ENCODE measurements at places on chromosomes 5 and 9.

DNA sequence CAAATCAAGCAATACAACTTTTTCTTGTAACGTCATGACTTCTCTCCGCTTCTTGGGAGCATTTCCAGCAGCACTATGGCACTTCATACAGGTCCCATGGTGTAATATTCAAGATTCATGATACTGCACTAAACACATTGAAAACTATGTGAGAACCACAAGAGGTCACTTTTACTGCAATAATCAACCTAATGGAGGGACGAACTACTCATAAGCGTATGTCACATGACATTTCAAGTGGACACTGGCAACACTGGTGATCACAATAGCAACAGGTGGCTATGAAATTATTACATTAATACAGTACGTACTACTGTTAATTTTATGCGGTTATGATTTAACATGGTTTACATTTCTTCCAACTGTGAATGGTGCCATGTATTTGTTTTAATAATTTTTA lies 78.6 kb upstream of the TBC1D9B start:
- DNase-seq: no peak

- DNase-seq: no peak
Measured at GRCh38 chr5:9947944-9948343, 301.7 kb downstream of the ATPSCKMT start.

- no peak for DNase-seq
Measured at GRCh38 chr5:166341740-166342337, 1949.6 kb upstream of the WWC1 start.

- DNase-seq: no peak
Measured at GRCh38 chr5:39624890-39625289, 200.1 kb upstream of the DAB2 start.

- no peak for DNase-seq
Measured at GRCh38 chr9:122033775-122034373, 59.2 kb downstream of the TTLL11 start.

GRCh38 chr5:157166214-157167213 lies at the start of gene GARIN3:
Gene GARIN3 (minus strand): TSS chr5:157166264. CDS start chr5:157166168, 96 bp downstream.
- no peak for DNase-seq

- no peak for DNase-seq
Measured at GRCh38 chr9:134517069-134517680, 124.4 kb upstream of the COL5A1 start.

GRCh38 chr9:115164511-115164974 lies 46.6 kb upstream of the TNC start:
- DNase-seq: no peak

DNA sequence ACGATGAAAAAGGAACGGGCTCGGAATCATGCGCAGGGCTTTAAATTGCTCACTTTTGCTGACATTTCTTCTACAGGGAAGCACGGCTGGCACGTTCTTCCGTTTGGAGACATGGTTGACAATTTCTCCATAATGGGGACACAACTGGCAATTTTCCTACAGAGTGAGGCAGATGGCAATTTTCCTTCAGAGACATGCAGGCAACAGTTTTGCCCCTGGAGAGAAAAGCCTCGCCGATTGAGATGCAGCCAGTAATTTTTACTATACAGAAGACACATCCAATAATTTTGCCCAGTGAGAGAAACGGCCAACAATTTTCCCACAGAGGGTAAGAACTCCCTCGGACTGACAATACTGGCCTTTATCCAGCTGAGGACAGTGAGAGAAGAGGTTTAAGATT lies 90.9 kb upstream of the GPR151 start:
- no peak for DNase-seq

DNA sequence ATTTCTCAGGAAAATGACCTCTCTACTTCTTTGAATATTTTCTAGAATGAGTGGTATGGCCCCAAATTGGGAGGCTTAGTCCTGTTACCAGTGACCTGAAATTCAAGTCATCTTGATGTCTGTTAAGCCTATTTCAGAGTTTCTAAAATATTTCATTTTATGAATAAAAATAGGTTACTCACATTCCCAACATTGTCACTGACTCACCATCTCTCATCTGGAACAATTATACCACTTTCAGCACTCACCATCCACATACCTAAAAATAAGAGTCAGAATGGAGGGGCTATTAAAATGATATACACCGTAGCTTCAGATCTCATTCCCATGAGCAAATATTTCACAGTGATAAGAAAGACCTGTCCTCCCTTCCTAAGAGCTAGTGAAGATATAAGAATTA lies 71.8 kb downstream of the KIAA1958 start:
- no peak for DNase-seq

DNA sequence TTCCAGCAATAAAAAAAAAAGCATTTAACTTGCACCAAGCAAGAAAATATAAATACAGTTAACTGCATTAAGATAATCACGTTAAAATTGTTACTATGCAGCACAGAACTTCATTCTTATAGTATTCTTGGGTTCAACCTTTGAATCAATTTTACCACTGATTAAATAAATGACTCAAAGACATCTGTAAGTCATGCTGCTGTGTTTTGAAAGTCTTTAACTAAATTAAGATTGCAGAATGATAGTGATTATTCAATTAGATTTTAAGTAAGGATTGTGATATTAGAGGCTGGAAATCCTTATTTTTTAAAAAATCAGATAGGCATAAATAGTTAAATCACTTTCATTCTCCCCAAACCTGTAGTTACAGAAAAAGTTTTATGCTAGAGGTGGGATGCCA lies 116.4 kb downstream of the SCAMP1 start:
- DNase-seq: no peak

GRCh38 chr5:175325681-175326080 lies 118.3 kb downstream of the DRD1 start:
- DNase-seq: no peak

DNA sequence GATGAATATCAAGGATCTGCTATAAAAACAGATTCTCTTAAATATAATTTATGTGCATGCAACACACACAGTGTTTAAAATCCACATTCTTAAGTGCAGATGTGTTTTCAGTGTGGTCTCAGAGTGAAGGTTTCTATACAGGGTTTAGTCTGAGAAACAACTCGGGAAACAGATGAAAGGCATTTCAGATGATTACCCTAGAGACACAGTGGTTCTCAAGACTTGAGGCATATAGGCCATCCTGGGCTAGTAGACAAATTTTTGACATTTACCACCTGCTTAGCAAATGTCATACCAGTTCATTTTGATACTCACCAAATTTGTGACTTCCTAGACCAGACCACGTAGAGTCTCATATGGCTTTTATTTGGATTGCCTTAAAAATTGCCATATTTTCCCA lies 216.5 kb downstream of the ARL15 start:
- DNase-seq: no peak

- DNase-seq: no peak
Measured at GRCh38 chr9:125515983-125516940, 190.7 kb downstream of the MAPKAP1 start.

DNA sequence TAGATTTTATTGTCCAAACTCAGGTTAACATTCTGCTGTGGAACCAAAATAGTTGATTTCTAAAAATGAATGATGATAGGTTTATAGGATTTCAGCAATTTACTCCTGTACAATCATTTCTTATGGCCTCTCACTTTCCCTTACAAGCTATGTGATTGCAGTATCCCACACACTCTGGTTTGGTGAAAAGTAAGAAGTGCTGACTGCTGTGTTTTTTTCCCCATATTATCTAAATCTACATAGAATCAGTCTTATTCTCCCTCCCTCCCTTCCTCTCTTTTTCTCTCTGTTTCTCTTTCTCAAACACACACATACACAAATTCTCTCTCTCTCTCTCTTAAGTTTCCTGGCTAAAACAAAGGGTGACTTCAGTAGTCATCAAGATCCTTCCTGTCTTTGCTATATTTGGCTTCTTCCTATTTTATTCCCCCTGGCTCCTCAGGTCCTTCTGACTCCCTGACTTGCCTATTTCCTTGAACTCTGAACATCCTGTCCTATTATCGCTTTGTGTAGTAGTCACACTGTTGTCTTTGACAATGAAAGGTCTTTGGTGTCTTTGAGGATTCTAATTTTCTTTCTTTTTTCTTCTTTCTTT lies 55.9 kb upstream of the HAPLN1 start:
- no peak for DNase-seq

- DNase-seq: no peak
Measured at GRCh38 chr5:127369796-127370195, 79.2 kb downstream of the MEGF10 start.

GRCh38 chr9:136289651-136290507 lies 14.0 kb downstream of the CCDC187 start:
- no peak for DNase-seq

DNA sequence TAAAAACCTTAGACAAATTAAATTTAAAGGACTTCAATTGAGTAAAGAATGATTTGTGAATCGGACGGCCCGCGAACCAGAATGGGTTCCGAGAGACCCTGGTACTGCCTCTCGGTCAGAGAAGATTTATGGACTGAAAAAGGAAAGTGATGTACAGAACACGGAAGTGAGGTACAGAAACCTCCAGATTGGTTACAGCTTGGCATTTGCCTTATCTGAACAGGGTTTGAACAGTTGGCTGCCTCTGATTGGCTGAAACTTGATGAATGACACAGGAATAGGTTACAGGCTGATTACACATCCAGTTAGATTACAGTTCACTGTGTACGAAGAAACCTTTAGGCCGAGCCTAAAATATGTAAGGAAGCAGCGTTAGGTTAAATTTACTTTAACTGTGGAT lies 156.5 kb upstream of the EGFLAM start:
- no peak for DNase-seq

DNA sequence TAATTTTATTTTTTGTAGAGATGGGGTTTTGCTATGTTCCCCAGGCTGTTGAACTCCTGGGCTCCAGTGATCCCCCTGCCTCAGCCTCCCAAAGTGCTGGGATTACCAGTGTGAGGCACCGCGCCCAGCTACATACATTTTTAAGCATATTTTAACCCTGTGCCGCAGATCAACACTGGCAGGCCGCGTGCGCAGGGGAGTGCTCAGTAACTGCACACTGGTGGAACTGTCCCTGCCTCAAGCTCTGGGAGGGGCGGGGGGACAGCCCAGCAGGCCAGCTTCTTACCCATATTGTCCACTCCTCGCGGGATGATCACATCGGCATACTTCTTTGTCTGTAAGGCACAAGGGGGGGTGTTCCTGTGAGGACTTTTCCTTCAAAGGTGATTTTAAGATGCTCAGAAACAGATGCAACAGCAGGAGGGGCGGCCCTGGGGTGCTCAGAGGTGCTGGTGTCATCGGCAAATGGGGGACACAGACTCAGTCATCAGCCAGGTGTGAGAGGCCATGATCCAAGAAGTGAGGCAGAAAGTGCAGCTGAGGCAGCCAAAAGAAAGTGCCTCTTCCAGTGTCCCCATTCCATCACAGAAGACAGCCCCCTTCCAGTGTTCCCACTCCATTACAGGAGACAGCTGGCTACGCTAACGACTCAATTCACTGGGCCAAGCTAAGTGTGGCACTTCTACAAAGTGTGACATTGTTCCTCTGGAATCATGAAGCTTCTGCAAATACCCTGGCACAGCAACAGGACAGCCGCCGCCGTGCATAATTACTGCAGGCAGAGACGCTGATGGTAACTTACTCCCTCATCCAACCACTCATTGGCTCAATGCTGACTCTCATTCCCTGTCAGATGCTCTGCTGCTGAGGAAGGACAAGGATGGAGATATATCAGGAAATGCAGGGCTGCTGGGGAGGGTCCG lies 5.2 kb downstream of the UCK1 start:
- no peak for DNase-seq

DNA sequence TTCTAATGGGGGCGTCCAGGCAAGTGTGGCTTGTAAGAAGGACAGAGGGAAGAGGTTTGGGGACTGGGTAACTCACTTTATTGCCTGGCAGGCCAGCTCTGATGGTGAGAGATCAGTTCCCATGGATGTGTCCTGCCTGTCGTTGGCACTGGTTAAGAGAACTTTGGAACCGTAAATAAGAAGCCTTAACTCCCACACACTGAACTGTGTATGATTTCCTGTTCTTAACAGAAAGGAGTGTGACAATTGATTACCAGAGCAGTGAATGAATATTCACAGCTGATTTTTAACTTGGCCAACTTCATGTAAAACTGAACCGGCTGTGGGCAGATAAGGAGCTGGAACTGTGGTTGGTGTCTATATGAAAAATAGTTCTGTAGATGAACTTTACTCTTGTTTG lies 63.2 kb downstream of the MEGF10 start:
- no peak for DNase-seq

- DNase-seq: no peak
Measured at GRCh38 chr9:123550797-123551196, 194.8 kb downstream of the CRB2 start.

GRCh38 chr9:99851500-99851822 lies 29.8 kb downstream of the NR4A3 start:
- DNase-seq: peak; percentile 60

- DNase-seq: no peak
Measured at GRCh38 chr9:114000671-114001409, 77.3 kb downstream of the AMBP start.

DNA sequence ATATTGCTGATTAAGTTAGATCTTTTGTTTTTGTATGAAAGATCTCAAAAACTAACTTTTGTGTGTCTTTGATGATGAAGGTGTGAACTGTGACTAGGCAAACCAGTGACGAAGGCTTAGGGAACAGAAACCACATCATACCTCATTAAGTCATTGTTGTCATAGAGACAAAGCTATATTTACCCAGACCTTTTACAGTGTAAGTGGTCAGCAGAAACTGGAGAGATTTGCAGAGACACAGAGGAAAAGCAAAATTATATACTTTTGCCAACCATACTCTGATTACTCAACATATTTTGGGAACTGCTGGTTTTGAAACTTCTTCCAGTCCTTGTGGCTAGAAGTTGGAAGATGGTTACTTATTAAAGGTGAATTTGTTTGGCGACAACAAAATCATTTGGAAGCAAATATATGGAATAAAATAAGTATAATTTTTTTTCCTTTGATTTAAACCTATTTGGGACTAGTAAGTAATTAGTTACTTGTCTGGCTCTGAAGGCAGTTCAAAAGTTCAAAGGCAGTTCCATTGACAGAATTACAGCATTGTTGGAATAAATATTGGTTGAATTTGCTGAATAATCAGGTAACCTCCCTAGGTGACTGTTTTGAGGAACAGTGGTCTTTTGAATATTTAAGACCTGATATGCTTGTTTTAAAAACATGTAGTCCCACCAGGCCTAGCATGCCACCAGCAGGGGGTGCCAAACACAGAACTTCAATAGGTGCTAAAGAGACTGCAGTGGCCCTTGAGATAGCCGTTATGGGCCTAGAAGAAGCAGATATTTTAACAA lies 103.8 kb downstream of the RPS23 start:
- DNase-seq: peak; percentile 56

GRCh38 chr5:107570805-107571531 lies 99.8 kb downstream of the EFNA5 start:
- peak; percentile 33 for DNase-seq

Measured in stimulated activated naive CD8-positive, alpha-beta T cell treated with anti-CD3 and anti-CD28 coated beads, Interleukin-15, amount 100 ng/mL, for 72 hours (primary cell).